ENCODE measurements at places on chromosomes 5 and 9. TPM values are rescaled to one million over a fixed set of nuclear protein-coding genes. Genes with fewer than 3 reads are reported as not detected.

NR2F1 gene
- not detected for total RNA-seq

GRCh38 chr9:124448019-124448418, 2.2 kb upstream of the ADGRD2 start:
- no peak for DNase-seq

PCDHB11 gene
- not detected for total RNA-seq

DNA sequence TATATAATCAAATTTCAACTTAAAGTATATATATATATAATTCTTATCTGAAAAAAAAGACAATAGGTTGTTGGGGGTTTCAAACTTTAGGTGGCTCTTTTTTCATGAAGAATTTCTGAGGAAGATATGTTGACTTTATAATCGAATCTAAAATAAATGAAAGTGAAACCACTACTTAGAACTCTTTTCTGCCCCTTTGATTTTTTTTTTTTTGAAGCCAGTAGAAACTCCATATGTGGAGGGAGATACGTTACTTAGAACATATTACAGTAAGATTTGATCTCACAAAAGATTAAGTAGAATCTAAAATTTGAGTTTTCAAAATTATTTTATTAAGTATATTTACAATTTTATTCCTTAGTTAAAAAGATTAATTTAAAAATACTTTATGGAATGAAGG, 96.9 kb downstream of the ATG10 start:
- no peak for DNase-seq

Data from CD8-positive, alpha-beta memory T cell (primary cell).